ENCODE measurements at places on chromosomes 11 and 22.

- no peak for DNase-seq
Observed at GRCh38 chr11:121291319-121291718, 1.3 kb upstream of the SC5D start.

- DNase-seq, result no peak
Observed at GRCh38 chr11:86758171-86758570, 42.2 kb upstream of the PRSS23 start.

- no peak for DNase-seq
Observed at GRCh38 chr11:17129003-17129402, 51.5 kb upstream of the RPS13 start.

DNA sequence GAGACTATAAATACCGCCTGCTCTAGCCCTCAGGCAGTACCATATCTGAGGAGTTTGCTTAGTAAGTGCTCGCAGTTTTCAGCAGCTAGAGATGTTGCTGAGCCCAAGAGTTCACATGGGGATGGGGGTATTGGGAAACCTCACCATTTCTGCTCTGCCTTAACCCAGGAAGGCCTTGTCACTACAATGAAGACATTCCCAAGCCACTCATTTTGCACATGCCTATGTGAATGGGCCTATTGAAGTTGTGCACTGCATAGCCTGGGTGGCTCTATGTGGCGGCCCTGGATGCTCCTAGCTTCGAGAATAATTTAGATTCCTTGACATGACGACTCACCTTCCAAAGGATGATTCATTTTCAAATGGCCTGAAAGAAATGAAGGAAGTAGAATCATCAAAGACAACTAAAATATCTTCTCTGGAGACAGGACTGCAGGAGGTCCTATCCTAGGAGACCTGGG, 163.4 kb downstream of the ADAMTS15 start:
- no peak for DNase-seq

DNA sequence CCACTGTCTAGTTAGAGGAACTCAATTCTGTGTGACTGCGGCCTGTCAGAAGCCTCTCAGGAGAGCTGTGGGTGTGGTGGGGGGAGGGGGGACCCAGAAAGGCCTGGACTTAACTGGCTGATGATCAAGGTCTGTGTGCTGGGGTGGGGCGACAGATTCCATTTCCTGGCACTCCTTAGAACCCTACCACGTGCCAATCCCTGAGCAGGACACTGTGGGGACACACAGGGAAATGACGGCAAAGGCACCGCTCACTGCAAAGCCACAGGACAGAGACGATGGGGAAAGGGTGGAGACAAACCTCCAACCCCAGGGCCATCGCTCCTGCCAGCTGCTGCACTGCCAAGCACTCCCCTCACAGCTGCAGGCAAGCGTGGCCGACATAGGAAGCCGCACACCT, 58.4 kb upstream of the BID start:
- DNase-seq, result no peak

- DNase-seq, result no peak
Observed at GRCh38 chr22:42328130-42328783, 57.8 kb upstream of the TCF20 start.

DNA sequence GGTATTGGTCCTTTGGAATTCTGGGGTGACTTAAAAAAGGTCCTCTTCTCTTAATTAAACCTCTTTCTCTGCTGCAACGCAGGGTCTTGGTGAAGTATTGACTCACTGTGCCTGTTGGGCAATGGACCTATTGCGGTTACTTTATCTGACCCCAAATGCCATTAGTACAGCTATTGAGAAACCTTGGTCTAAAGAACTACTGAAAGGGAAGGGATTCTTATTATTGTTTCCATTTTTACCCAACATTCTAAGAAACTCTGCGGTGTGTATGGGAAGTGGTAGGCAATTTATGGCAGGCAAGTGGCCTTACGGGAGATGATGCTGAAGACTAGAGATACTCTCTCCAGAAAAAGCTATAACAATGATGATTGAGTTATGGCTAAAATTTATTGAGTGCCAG, 12.5 kb downstream of the SLC6A5 start:
- no peak for DNase-seq

- DNase-seq, result no peak
Observed at GRCh38 chr11:116950210-116950609, 112.8 kb upstream of the APOA1 start.

All from HuH-7.5 (cell line).